Ascending aorta (tissue), 2 donors: ENCODE measurements at places on chromosomes 11 and 22.

DNA sequence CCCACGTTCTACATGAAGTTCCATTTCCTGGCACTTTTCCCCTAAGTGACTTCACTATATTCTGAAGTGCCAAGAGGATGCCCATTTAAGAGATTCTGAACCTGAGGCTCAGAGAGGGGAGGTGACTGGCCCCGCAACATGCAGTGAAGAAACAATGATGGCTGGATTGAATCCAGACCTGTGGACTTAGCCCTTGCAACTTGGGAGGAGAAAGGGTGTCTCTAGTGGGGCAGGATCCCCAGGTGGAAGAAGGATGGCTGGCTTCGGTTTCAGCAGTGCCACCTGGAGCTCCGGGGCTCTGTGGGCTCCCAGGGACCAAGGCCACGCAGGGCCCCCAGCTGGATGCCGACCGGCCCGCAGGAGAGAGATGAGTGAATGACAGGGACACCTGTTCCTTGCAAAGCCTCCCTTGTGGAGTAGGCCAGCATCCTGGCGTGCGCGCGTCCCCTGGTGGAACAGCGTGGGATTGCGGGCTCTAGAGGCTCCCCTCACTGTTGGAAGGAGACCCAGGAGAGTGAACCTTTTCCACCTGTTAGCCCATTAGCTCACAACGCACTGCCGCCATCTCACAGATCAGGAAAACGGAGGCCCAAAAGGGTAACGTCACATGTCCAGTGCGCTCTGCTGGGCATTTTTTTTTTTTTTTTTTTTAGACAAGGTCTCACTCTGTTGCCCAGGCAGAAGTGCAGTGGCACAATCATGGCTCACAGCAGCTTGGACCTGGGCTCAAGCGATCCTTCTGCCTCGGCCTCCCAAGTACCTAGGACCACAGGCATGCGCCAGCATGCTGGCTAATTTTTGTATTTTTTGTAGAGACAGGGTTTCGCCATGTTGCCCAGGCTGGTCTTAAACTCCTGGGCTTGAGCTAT is 104.7 kb downstream of the KIAA1671 start:
- H3K27ac ChIP-seq: no peak overlapping the region
- H3K27me3 ChIP-seq: no peaks in the 10 kb centered on the region
- H3K36me3 ChIP-seq: no peaks in the 10 kb centered on the region

DNA sequence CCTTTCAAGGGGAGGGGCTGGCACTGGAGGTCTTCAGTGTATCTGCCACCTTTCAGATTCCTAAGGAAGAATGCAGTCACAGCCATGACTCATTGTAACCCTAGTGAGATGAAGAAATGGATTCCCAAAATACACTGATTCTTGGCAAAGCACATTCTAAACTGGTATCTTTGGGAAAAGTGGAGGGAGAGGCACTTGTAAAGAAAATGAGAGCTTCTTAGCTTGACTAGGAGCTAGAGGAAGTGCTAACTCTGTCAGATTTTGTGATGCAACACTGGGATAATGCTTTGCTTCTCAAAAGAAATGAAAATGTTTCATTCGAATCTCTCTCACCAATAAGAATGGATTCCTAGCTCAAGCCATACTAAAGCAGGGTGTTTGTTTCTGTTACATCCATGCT is 14.3 kb downstream of the NRIP3 start:
- no peak for DNase-seq
- no peaks in the 10 kb centered on the region for H3K36me3 ChIP-seq
- no peaks in the 10 kb centered on the region for H3K4me1 ChIP-seq
- no peak overlapping the region for H3K4me3 ChIP-seq
- no peaks in the 10 kb centered on the region for H3K27me3 ChIP-seq

- H3K4me1 ChIP-seq: peaks cover 4% of the 10 kb centered on the region
- no peak overlapping the region for H3K27ac ChIP-seq
- H3K36me3 ChIP-seq: no peaks in the 10 kb centered on the region
- H3K27me3 ChIP-seq: no peaks in the 10 kb centered on the region
- H3K4me3 ChIP-seq: no peak overlapping the region
Measured at GRCh38 chr11:64970731-64971151, 1.2 kb downstream of the MAJIN start.

GRCh38 chr11:13033760-13034533 is 24.8 kb downstream of the RASSF10 start:
- no peaks in the 10 kb centered on the region for H3K27me3 ChIP-seq
- no peaks in the 10 kb centered on the region for H3K36me3 ChIP-seq
- H3K4me1 ChIP-seq: no peaks in the 10 kb centered on the region
- H3K27ac ChIP-seq: no peak overlapping the region

GRCh38 chr11:75437966-75438659 is 5.1 kb upstream of the KLHL35 start:
- H3K27ac ChIP-seq: no peak overlapping the region
- H3K4me3 ChIP-seq: no peak overlapping the region
- no peak for DNase-seq

- no peak overlapping the region for H3K4me3 ChIP-seq
- H3K36me3 ChIP-seq: no peaks in the 10 kb centered on the region
- no peak overlapping the region for H3K27ac ChIP-seq
- no peak for DNase-seq
- peaks cover 5% of the 10 kb centered on the region for H3K4me1 ChIP-seq
Measured at GRCh38 chr22:42863349-42863961, 6.4 kb upstream of the ARFGAP3 start.

- H3K27ac ChIP-seq: no peak overlapping the region
- DNase-seq: no peak
- no peaks in the 10 kb centered on the region for H3K4me1 ChIP-seq
Measured at GRCh38 chr11:75208446-75208845, 32.1 kb upstream of the TPBGL start.

- peaks cover 14% of the 10 kb centered on the region for H3K36me3 ChIP-seq
- DNase-seq: no peak
- no peaks in the 10 kb centered on the region for H3K27me3 ChIP-seq
- no peak overlapping the region for H3K4me3 ChIP-seq
- H3K4me1 ChIP-seq: peaks cover 20% of the 10 kb centered on the region
Measured at GRCh38 chr11:128472128-128473089, 114.9 kb downstream of the ETS1 start.

DNA sequence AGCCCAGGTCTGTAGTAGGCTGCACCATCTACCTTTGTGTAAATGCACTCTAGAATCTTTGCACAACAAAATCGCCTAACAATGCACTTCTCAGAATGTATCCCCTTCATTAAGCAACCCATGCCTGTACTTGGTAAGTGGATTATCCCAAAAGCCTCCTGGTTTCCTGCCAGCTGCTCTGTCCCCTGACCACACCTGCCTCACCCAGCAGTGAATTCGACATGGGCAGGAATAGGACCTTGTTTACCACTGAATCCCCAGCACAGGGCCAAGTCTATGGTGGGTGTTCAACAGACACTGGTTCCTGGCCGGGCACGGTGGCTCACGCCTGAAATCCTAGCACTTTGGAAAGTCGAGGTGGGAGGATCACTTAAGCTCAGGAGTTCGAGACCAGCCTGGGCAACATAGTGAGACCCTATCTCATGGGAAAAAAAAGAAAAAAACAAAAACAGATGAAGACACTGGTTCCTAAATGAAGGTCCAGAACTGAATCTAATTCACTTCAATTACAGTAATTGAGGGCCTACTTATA is 5.1 kb upstream of the SYCE3 start:
- H3K4me1 ChIP-seq: peaks cover 8% of the 10 kb centered on the region
- no peak overlapping the region for H3K27ac ChIP-seq
- no peaks in the 10 kb centered on the region for H3K27me3 ChIP-seq
- no peak for DNase-seq
- H3K36me3 ChIP-seq: no peaks in the 10 kb centered on the region
- H3K4me3 ChIP-seq: no peak overlapping the region

- no peaks in the 10 kb centered on the region for H3K36me3 ChIP-seq
- peaks cover 20% of the 10 kb centered on the region for H3K4me1 ChIP-seq
- H3K4me3 ChIP-seq: peak overlapping the region; percentile 99
- peak overlapping the region; percentile 96 for H3K27ac ChIP-seq
Measured at GRCh38 chr11:67119585-67120391, 725 bp downstream of the KDM2A start.

GRCh38 chr11:70471254-70471653 is 72.9 kb downstream of the CTTN start:
- no peak overlapping the region for H3K4me3 ChIP-seq
- H3K27me3 ChIP-seq: no peaks in the 10 kb centered on the region
- no peak for DNase-seq
- H3K36me3 ChIP-seq: no peaks in the 10 kb centered on the region
- H3K27ac ChIP-seq: no peak overlapping the region

DNA sequence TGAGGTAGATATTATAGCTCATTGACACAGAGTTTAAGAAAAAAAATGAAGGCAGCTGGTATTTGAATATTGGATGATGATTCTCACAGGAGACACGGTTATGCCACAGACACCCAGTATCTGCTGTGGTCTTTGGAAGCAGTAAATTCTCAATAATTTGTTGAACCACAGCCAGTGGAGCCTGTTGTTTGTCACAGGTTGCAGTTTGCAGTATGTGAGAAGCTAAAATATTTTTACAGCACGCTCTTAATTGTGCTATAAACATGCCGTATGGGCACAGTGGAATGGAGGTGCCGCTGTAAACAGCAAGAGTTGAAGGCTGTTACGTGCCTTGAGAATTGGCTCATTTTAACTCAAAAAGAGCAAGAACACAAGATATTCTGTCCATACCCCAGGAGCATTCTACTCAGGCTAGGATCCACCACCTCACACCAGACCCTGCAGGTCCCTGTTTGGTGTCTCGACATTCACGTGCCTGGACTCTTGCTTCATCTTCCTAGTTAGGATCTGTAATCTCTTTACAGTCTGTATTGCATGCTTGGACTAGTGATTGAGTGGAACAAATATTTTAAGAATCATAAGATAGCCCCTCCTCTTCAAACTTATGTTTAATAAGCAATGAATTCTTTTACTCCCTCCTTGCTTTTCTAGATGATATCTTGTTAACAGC is 94.7 kb upstream of the GAL start:
- H3K36me3 ChIP-seq: peaks cover 77% of the 10 kb centered on the region
- no peak overlapping the region for H3K27ac ChIP-seq
- no peak for DNase-seq
- H3K27me3 ChIP-seq: no peaks in the 10 kb centered on the region
- no peaks in the 10 kb centered on the region for H3K4me1 ChIP-seq
- H3K4me3 ChIP-seq: no peak overlapping the region

DNA sequence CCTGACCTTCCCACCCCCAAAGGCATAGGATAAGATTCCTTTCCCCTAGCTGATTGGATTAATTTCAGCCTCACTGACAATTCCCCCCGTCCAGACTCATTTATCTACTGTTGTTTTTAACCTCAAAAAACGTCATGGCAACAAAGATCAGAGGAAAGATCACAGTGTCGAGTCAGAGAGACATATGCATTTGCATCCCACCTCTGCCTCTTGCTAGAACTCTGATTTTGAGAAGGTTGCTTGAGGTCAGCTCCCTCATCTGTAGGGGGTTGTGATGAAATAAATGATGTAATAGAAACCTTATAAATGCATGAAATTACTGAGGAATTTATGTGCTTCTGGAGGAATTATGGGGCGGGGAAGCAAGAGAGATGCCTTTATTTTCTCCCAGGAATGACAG is 53.3 kb upstream of the SYN3 start:
- no peaks in the 10 kb centered on the region for H3K36me3 ChIP-seq
- DNase-seq: no peak
- H3K4me1 ChIP-seq: no peaks in the 10 kb centered on the region
- H3K27ac ChIP-seq: no peak overlapping the region
- no peak overlapping the region for H3K4me3 ChIP-seq

DNA sequence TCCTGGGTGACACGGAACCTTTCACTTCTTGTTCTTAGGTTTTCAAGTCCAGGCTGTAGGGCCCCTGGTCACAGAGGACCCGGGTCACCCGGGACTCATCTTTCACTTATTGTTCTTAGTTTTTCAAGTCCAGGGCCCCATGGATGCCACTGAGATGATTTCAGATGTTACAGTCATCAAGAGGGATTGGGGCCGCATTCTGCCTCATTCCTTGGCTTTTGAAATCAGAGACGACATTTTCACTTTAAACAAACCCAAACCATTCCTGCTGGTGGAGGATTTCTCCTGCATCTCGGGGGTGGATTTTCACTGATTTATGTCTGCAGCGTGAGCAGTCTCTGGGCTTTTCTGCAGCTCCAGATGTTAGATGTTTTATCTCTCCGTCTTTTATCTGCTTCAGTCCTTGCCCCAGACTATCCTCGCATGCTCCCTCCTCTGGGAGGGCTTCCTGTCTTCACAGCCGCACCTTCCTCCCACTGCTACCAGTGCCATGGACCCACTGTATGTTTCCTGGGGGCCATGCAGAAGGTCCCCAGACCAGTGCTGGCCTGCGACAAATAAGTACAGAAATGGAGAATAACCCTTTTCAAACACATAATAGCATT is 27.4 kb downstream of the FBLN1 start:
- no peaks in the 10 kb centered on the region for H3K27me3 ChIP-seq
- H3K4me3 ChIP-seq: no peak overlapping the region
- H3K36me3 ChIP-seq: peaks cover 13% of the 10 kb centered on the region
- no peak for DNase-seq
- peaks cover 16% of the 10 kb centered on the region for H3K4me1 ChIP-seq
- H3K27ac ChIP-seq: no peak overlapping the region

- peaks cover 34% of the 10 kb centered on the region for H3K4me1 ChIP-seq
- H3K4me3 ChIP-seq: peak within 1 kb of the TSS; percentile 49
- H3K27ac ChIP-seq: peak within 1 kb of the TSS; percentile 51
Measured at GRCh38 chr22:50269970-50270665, at the start of gene MAPK11. TSS of gene MAPK11 (minus strand) at chr22:50270380. CDS start at chr22:50270292, 88 bp downstream.

DNA sequence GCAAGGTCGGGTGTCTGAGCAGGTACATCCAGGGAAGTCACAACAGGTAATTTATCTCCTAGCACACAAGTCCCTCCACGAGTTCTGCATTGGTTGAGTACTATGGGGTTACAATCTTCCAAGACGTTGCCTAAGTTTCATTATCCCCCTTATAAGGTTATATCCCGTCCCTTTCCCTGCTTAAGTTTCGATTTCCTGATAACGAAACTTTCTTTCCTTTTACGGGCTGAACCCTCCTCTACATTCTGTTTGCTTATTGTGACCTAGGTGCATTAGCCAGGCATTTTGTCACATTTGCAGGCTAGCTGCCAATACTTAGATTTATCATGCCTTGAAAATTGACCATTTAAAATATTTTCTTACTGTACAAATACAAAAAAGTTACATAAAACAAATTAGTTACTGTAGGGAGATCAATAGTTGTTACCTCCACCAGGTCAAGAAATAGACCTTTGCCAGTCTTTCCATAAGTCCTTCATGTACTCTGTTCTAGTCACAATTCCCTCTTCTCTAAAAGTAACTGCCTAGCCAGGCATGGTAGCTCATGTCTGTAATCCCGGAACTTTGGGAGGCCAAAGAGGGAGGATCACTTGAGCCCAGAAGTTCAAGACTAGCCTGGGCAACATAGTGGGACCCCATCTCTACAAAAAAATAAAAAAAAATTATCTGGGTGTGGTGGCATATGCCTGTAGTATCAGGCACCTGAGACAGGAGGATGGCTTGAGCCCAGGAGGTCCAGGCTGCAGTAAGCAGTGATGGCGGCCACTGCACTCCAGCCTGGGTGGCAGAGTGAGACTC is 14.3 kb upstream of the PITPNB start:
- DNase-seq: no peak
- no peaks in the 10 kb centered on the region for H3K36me3 ChIP-seq
- no peaks in the 10 kb centered on the region for H3K27me3 ChIP-seq
- no peak overlapping the region for H3K27ac ChIP-seq
- H3K4me3 ChIP-seq: no peak overlapping the region

- no peak overlapping the region for H3K4me3 ChIP-seq
- H3K36me3 ChIP-seq: no peaks in the 10 kb centered on the region
- no peaks in the 10 kb centered on the region for H3K4me1 ChIP-seq
- no peak for DNase-seq
Measured at GRCh38 chr22:26737262-26737661, 79.9 kb downstream of the MIAT start.
